ENCODE measurements at places on chromosomes 5 and 9.

GRCh38 chr5:173808079-173808808, 79.9 kb upstream of the CPEB4 start:
- peak; percentile 86 for DNase-seq

DNA sequence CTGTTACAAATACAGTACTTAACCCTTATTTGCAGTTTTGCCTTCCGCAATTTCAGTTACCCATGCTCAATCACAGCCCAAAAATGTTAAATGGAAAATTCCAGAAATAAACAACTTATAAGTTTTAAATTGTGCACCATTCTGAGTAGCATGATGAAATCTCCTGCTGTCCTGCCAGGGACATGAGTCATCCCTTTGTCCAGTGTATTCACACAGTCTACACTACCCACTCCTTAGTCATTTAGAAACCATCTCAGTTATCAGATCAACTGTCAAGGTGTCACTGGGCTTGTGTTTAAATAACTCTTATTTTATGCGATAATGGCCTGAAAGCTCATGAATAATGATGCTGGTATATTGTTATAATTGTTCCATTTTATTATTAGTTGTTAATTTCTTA, 95.8 kb downstream of the PLCXD3 start:
- no peak for DNase-seq

GRCh38 chr5:17132444-17133083, 84.9 kb upstream of the BASP1 start:
- DNase-seq, result peak; percentile 61

DNA sequence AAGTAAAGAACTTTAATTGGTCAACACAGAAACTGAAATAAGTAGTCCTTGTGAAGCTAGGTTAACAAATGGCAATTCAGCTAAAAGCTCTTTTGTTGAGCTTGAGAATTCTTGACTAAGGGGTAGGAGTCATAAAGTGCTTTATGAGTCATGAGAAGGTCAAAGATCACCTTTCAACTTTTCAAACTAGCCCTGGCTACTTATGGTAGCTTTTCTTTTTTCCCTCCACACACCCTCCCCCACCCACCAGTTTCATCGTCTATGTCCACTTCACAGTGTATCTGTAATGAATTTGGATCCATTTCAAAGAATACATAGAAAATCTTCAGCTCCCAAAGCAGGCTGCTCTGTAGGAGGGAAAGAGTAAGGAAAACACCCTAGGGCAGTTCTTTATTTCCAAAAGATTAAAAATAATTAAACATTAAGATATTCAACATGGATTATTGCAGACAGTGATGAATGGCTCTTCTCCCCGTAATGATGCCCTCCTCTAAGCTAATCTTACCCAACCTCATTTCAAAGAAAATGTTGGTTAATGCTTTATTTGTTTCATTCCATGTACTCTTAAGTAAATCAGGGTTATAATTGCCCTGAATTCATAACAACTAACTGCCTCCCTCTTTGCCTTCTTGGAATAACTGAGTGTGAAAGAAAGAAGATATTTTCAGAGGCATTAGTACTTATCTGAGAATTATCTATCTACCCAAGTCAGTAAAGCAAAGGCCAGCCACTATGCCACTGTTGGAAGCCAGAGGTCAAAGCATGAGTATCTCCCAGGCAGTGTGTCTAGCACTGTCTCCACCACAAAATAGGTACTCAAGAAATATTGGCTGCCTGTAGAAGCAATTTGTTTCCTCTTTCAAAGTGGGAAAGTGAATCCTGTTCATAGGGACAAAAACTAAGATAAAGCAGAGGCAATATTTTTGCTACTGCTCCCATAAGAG, 290.6 kb downstream of the PIK3R1 start:
- DNase-seq, result no peak

- DNase-seq, result no peak
These were observed 157.4 kb downstream of the NR3C1 start for GRCh38 chr5:143245929-143246561.

GRCh38 chr9:109238655-109239054, 71.6 kb upstream of the FRRS1L start:
- DNase-seq, result no peak

DNA sequence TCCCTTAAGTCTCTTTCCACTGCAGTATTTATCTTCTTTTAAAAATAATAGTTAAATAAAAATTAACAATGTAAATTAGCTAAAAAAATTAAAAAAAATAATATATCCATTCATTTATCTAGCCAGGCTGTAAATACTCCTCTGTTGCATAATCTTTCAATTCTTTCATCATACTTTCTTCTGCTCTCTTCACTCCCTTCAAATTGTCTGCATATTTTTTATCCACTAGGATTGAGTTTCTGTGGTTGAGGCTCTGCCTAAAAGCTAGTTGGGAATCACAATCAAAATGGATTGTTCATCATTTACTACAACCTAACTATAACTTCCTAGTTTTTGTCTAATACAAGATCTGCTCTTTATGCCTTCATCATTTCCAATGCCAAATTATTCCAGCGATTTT, 182.2 kb downstream of the PDE4D start:
- no peak for DNase-seq

DNA sequence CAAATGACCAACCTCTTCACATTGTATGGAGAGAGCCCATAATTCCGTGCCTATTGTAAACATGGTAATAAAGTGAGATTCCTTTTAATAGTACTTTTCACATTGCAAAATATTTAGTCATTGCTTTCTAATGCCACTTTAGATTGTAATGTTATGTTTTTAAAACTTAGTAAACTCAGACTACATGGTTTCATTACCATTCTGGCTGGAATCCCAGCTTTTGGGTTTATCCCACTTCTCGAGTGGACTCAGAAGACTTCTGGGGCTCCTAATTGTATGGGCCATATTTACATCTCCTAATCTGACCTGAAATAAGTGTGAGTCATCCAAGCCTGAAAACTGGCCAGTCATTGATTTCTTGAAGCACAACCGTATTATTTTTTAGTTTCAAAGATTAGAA, 217.6 kb downstream of the CAAP1 start:
- no peak for DNase-seq

DNA sequence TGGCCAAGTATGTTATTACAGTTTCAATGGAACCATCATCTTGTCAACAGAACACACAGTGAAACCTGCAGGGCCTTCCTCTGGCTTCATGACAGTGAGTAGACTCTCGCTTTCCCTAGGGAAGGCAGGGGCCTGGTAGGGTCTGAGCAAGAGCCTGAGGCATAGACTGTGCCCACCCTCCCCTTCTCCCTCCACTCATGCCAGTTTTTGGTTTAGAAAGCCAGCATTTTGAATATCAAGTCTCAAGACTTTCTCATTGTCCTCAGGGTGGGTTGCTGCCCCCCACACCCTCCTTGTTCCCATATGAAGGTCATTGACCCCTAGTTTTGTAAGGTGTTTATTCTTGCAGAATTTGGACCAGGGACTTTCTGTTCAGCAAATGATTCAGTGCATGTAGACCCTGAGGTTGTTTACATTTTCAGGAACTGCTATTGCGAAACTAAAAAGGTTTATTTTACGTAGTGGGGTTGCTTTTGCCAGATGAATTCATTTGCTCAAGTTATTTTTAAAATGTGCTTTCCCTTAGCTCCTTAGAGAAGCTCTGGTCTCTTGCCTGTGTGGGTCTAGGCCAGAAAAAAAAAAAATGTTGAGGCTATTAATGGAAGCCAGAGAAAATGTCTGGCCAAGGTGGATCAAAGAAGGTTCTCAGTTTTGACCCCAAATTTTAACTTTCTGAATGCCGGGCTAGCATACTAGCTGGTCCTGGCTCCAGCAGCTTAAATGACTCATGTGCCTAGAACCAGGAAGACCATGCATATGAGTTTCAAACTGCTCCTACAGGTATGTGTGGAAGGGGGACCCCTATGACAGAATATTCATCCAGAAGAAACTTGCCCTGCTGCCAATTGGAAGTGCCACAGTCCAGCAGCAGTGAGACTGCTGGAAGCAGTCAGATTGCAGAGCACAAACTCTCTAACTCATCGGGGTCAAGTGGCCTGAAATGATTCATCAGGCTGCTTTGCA, 10.1 kb upstream of the MOB3B start:
- DNase-seq, result peak; percentile 50

DNA sequence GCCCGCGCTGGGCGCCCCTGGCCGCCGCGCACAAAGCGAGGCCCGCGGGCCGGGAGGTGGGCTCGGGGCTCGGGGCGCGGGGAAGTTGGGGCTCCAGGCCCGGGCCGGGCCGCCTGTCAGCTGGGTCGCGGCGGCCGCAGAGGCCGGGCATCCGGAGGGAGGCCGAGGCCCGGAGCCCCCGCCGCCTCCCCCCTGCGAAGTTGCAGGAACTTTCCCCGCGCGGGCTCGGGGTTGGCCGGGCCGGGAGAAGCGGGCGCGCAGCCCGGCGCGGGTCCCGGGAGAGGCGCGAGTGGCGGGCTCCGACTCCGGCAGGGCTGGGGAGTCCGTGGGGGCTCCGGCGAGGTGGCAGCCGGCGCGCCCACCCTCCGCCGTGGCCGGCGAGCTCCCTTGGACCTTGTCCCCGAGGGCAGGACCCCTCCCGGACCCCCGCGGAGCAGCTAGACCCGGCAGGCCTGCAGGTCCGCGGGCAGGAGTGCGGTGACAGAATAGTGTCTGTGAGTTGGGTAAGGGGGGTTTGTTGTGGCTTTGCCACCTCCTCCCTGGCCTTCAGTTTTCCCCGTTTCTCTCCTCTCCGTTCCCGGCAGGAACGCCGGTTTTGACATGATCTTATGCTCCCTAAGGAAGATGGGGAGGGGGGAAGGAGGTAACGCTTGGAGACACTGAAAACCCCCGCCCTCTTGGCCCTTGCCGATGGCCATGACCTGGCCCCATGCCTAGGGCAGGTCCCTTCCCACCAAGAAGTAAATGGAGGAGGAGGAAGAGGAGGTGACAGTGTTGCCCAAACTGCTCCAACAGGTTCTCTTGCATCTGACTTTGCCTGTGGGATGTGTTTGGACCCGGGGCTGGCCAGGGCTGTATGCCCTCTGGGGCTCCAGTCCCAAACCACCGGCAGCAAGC, 942 bp downstream of the PHF2 start:
- DNase-seq, result peak; percentile 14

DNA sequence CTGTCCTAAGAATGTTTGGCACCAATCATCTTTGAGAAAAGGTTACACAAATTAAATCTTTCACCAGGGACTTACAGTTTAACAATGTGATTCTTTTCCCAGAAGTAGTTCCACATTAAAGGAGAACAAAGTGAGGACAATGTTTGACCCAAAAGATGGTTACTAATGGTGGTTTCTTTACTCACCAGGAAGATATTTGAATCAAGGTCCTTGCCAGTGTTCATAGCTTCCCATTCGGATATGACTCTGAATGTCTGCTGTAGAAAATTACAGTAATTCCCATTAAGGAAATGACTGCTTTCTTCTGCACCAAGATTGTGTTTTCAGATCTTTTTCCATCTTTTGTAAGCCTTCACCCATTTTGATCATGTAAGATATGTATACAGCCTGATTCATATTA, 114.6 kb upstream of the ADAMTSL1 start:
- no peak for DNase-seq

- DNase-seq, result peak; percentile 80
These were observed 180.2 kb downstream of the DENND1A start for GRCh38 chr9:123749580-123750202.

DNA sequence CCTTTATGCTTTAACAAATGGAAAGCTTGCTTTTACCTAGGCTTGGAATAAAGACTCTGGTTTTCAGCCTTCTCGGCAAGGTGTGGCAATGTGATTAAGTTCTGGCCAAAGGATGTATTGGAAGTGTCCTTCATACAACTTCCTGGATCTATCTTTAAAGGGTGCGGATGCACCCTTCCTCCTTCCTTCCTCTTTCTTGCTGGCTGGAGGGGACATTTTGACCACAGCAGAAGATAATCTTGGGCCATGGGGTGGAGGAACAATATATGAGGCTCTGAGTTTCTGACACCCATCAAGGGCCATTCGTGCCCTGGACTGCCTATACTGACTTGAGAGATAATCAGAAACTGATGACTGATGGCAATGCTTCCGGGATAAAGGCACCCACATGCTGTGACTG, 145.7 kb downstream of the ACER2 start:
- no peak for DNase-seq

GRCh38 chr5:110371725-110372041, 354.8 kb downstream of the TMEM232 start:
- DNase-seq, result peak; percentile 26

GRCh38 chr9:70218767-70219166, 40.0 kb upstream of the SMC5 start:
- no peak for DNase-seq

- DNase-seq, result no peak
These were observed 6.3 kb downstream of the C5orf15 start for GRCh38 chr5:133962131-133962530.

DNA sequence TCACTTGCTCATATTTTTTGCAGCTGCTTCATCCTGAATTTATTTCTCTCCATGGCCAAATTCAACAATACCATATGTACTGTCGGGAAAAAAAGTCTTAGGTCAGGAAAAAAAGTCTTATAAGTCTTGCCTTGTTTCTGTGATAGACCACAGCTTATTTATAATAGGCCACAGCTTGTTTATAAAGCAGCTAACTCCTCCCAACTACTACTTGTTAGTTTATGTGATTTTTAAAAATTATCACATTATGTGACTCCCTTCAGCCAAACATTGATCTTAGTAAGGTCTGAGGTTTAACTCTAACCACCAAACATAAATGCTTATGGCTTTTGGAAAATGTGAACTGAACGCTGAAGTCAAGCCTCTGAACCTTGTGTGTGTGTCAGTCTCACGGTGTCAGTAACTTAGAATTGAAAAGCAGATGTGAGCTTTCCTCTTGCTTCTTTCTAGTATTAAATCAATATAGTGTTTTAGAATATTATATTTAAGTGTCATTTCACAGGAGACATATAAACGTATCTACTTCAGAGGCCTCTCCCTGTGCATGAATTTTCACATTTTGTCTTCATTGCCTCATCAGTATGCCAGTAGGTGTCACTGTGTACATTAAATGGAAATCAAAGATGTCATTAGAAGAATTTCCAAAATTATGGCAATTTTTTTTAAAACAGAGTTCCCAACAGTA, 51.3 kb downstream of the SNX24 start:
- DNase-seq, result peak; percentile 14

DNA sequence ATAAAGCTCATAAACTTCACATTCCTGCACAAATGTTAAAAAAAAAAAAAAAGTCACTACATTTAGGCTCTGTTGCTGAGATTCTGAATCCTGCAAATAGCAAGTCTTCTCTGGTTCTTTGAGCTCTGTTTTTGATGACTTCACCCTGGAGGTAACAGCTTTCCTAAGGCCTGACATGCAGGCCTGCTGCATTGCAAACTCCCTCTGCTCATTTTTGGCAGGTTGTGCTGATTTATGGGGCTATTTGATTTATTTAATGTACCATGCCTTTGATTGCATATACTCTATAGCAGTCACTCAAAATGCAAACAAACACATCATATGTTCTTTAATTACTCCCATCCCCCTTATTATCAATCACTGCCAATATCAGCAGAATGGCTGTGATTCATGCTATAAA, 416.1 kb upstream of the IZUMO3 start:
- DNase-seq, result no peak

- DNase-seq, result no peak
These were observed 6.2 kb downstream of the SLC6A19 start for GRCh38 chr5:1207555-1207954.

GRCh38 chr5:95664204-95664786, 17.7 kb downstream of the RFESD start:
- DNase-seq, result peak; percentile 50

- DNase-seq, result no peak
These were observed 122.4 kb downstream of the ADGRV1 start for GRCh38 chr5:90680921-90681563.
